ENCODE measurements at places on chromosomes 12 and 14. TPM values are rescaled to one million over a fixed set of nuclear protein-coding genes. Genes with fewer than 3 reads are reported as not detected.

Gene PTHLH
- total RNA-seq, result 14.2 TPM

Gene KRT79
- 0.10 TPM for total RNA-seq

Gene FOXA1
- total RNA-seq, result 5.8 TPM

Gene CLEC6A
- not detected for total RNA-seq

Gene CCDC196
- total RNA-seq, result not detected
